Endothelial cell of coronary artery (primary cell): ENCODE measurements at places on chromosomes 11 and 22. TPM values are rescaled to one million over a fixed set of nuclear protein-coding genes. Genes with fewer than 3 reads are reported as not detected.

SLC22A8 gene
- not detected in 2 replicates for total RNA-seq

BAIAP2L2 gene
- total RNA-seq, result 0.09 and 0.28 TPM in 2 replicates

RTN4R gene
- total RNA-seq, result 0.19 and 0.54 TPM in 2 replicates

C11orf86 gene
- not detected in 2 replicates for total RNA-seq

MS4A7 gene
- not detected in 2 replicates for total RNA-seq

NNMT gene
- total RNA-seq, result 231 and 378 TPM in 2 replicates
